ENCODE measurements at places on chromosomes 3 and 15. TPM values are rescaled to one million over a fixed set of nuclear protein-coding genes. Genes with fewer than 3 reads are reported as not detected.

GRCh38 chr3:78257951-78258530, 1218.1 kb downstream of the ROBO2 start:
- no peak for DNase-seq

DNA sequence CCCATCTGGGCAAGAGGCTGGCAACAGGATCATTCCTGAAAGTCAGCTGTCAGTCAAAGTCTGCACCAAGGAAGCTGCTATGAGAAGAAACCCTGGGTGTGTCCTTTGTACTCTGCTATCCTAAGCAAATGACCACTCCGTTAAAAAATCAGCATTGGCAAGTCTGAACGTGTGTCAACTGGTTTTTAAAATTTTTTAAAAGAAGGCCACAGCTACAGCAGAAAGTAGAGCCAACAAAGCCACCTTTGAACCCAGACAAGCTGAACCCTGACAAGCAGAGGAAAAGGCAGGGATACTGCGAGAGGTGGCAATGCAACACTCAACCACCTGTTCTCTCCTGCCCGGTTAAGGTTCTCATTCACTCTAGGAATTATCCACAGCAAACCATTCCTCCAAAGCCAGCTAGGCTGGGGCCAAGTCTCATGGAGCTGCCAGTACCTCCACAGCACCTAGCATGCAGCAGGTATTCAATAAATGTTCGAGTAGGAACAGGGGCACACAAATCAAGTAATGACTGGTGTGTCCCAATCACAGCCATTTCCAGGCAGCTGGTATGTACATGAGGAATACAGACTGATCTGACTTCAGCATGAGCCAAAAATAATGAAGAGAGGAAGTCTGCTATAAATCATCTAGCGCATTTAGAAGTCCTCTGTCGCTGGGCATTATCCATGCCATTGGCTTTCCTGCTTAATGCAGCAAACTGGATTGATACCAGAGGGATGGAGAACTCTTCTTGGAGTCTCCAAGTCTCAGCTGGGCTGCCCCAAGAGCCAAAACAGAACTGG, 76.0 kb downstream of the ADCY5 start:
- no peak for DNase-seq

DNA sequence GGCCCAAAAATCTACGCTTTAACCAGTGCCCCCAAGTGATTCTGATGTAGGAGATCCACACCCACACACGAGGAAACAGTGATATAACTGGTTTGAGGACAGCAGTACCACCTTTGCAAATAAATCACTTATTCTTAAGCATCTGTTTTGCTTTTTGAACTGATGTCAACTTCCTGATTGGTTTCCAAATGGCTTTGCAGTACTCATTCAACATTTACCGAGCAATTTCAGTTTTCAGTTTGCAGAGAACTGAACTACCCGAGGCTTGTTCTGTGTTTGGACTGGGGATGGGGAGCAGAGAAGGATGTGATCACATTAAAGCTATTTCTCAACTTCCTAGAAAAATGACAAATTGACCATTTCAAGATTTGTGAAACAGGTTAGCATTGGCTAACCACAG, 1.1 kb upstream of the GYG1 start:
- DNase-seq: no peak

DNA sequence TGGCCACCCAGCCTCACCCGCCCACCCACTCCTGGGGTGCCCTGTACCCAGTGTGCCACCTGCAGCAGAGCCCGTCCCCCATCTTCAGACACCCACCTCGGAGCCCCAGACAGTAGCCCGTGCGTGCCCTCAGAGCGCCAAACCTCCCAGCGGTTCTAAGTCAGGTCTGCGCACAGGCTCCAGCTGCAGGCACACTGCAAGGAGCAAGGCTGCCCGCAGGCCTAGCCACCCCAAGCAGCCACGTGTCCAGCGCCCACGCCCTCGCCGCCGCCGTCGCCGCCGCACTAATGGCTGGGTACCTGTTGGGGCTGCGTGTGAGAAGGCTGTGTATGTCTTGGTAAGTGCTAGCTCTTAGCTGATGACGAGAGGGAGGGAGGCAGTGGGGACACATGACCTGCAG, 8.8 kb upstream of the CHST14 start:
- no peak for DNase-seq

DNA sequence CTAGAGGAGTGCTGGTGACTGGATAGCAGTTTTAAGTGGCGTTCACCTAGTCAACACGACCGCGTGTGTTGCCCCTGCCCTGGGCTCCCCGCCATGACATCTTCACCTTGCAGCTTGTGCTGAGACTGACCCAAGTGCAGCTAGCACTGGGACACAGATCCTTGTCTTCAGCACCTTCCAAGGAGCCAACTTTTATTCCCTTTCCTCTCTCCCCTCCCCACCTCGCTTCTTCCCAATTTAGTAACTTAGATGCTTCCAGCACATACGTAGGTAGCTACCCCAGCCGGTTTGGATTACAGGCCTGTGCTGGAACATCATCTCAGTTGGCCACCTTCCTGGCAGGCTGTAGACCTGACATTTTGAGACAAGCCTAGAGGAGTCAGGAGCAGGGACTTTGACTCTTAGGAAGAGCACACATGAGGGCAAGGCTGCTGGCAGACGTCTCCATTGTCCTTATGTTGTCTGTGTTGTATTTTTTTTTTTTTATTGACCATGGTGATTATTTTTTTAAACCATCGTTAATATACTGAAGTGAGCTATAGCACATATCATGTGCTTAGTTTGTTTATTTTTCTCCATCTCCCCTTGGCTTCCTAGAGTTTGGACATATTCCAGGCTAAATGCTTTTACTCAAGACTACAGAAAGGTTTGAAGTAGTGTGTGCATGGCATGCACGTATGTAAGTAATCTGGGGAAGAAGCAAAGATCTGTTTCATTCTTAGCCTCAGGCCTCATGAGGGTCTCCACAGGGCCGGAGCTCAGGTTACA, 61.1 kb downstream of the AAGAB start:
- no peak for DNase-seq

GOLGA6A gene
- total RNA-seq: not detected

DAPK2 gene
- 1.5 TPM for total RNA-seq

DNA sequence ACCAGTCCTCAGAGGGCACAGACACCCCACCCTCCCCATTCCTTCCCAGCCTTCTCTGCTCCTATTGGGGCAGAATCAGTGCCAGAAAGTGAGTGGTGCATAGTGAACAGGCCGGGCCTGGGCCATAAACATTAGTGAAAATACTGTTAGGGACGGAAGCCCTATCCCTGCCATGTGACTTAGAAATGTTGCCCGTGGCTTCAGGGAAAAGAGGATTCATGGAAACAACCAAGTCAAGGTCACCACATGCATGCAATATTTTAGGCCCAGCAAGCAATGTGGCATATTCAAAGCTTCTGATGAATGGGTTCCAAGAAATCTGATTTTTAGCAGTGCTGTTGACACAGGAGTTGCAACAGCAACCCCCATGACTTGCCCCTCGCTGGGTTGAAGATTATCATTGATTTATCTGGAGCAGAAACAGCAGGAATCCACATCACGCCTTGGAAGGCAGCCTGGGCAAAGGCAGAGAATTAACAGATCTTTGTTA, 52.3 kb downstream of the CCNL1 start:
- no peak for DNase-seq

ONECUT1 gene
- not detected for total RNA-seq

DNA sequence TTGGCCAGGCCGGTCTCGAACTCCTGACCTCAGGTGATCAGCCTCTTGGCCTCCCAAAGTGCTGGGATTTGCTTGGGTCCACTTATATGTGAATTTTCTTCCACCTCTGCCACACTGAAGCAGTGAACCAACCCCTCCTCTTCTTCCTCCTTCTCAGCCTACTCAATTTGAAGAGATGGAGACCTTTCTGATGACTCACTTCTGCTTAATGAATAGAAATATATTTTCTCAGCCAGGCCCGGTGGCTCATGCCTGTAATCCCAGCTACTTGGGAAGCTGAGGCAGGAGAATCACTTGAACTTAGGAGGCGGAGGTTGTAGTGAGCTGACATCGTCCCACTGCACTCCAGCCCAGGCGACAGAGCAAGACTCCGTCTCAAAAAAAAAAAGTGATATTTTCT, 46.8 kb upstream of the GATM start:
- peak; percentile 52 for DNase-seq

HTR3E gene
- not detected for total RNA-seq

DNA sequence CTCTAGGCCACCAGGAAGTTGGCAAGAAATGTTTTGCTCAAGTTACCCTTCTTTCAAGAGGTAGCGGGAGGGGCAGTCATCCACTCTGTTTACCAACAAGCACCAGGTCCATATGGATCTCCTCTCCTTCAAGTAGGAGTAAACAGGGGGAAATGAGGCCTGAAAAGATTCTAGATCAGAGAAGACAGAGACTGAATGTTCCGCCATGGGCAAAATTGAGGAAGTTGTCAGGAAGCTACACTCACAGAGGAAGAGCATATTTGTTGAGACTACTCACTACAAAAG, 81.6 kb downstream of the KLF15 start:
- DNase-seq: no peak

DNA sequence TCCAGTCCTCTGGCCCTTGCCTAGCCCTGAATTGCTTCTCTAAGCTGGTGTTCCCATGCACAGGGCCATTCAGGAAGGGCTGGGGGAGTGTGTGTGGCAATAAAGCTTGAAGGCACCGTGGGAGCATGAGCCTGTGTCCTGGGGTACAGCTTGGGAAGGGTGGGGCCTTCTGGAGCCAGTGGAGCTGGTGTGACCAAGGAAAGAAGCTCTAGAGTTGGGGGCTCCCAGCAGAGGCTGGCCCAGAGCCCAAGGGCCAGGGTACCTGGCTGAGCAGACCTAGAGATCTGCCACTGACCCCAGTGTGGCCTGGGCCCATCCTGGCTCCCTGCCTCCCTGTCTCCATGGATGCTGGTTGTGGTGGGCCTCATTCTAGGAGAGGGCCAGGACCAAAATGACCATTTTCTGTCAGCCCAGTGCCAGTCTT, 8.1 kb downstream of the ABTB1 start:
- no peak for DNase-seq

DNA sequence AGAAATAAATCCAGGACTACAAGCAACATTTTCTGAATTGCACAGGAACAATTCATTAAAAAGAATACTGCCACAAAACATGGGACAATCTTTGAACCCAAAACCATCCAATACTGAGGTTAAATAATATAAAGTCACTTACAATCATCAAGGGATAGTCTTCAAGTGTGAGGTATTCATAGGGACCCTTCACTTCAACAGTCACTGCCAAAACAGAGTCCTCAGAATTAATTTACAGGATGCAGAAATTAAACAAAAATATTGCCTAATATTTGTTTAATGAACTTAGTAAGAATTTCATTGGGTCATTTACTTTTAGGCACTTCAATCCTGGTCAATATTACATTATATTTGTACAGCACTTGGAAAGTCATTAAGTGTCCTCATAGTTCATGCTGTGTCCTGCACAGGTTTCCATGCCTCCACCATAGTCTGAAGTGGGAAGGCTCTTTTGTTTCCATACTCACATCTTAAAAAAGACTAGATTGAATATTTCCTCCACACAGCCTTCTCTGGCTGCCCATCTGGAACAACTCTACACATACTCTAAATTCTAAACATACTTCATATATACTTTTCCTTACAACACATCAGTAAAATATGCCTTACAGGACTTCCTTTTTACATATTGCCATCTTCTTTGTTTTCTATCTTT, 31.6 kb upstream of the VPS39 start:
- no peak for DNase-seq

- peak; percentile 23 for DNase-seq
Measured at GRCh38 chr3:11053926-11054503, 61.5 kb downstream of the SLC6A1 start.

DNA sequence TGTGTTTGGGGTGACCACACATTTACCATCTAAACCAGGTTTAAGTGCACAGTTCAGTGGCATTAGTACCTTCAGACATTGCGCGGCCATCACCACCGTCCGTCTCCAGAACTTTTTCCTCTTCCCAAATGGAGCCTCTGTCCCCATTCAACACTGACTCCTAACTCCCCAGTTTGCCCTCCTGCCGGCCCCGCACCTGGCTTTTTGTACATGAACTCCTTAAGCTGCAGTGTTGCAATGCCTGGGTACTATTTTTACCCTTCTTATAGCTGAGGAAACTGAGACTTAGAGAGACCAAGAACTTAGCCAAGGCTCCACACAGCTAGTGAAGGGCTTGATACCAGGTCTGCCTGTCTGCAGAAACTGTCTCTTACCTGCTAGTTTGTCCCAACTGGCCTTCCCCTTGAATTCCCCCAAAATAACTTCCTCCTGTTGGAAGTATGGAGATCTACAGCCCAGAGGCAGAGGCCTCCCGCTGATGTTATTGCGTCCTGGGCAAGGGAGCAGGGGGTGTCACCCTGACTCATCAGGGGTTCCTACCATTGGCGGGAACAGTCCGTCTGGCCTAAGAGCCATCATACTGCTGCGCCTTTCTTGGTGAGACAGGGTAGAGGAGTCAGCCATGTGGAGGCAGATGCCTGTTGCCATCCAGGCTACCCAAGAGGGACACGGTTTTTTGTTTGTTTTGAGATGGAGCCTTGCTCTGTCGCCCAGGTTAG, 65.6 kb downstream of the GRIP2 start:
- DNase-seq: no peak

FSTL1 gene
- 812 TPM for total RNA-seq

GRCh38 chr3:17394541-17395155, 347.8 kb downstream of the TBC1D5 start:
- DNase-seq: no peak

DNA sequence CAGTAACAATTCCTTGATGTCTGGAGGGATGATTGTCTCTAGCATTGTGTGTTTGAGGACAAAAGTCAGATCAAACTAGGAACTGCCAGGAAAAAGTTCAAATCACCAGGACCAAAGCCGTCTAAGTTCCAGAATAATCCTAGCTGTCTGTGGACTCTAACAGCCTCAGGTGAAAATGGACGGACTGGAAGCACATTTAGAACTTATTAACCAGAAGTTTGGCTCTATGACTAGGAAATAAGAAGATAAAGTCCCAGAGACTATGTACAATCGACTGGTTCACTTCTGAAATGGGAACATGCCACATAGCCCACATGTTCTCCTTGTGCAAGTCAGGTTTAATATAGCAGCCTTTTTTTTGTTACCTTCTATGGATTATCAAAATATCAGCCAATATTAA, 50.6 kb upstream of the SGO1 start:
- DNase-seq: no peak

DNA sequence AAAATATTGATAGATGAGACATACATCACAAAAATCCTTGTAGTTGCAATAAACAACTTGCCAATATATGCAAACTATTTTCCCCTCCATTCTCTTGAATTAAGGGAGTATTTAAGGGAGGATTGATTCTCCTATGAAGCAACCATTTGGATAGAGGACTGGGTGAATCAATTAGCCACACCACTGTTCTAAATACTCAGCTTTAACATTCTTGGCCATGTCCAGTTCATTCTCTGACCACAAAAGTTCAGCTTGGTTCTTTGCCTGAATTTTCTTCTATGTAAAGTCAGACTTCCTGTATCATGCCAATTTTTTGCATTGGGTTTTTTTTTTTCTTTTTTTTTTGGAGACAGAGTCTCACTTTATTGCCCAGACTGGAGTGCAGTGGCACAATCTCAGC, 15.8 kb upstream of the SEC11A start:
- no peak for DNase-seq

DNA sequence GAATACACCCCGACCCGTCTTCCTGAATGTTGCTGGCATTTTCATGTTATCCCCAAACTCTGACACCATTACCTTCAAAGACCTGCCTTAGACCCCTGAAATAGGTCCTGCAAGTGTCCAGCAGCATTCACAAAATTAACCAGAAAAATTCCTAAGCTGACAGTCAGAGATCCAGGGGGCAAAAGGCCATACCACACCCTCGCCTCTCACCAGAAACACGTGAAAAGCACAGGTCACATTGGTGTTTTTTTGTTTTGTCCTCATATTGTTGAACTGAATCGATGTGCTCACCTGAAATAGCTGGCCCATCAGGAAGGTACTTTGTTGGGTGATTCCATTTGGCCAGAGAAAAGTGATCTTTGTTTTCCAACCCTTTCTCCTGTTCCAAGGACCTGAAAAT, 113.1 kb upstream of the HES1 start:
- DNase-seq: no peak

All from A172 (cell line).